GM20000 (cell line): ENCODE measurements at places on chromosomes 13 and 19.

DNA sequence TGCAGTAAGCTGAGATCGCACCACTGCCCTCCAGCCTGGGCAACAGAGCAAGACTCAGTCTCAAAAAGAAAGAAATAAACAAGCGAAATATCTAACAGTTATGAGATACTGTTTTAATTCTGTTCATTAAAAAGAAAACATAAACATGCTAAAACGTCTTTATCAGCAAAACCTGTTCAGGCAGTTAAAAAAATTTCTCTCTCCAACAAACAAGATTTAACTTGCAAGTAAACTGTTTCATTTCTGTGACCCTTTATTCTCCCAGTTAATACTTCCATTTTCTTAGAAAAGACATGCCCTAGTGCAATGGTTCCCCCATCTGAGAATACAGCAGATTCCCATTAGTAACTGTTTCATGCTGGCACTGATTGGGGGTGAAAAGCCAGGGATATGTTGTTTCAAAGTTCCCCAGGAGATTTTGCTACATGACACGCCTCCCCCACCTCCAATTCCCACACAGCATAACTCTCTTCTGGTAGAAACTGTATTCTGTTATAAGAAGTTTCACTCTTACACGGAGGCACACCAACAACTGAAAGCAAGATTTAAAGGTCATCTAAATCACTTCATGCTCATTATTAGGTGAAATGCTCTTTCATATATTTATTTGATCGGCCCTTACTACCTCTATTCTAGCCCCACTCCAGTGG, 24.4 kb downstream of the ELF1 start:
- peak; percentile 27 for DNase-seq

DNA sequence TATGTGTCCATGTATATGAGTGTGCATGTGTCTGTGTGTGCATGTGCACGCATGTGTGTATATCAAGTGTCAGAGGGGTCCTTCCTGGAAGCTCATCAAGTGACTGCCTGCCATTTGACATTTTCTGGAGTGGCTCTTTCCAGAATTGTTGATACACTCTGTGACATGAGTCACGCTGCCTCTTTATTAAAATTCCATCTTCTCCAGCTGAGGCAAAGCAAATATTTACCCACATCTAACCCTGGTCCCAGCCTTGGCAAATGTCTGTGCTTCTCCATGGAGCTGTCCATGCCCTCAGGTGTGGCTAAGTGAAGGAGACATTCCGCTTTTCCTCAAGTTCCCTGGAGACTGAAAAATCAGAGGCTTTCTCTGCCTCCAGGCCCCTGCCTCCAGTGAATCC, 88.2 kb upstream of the MBNL2 start:
- DNase-seq: no peak

DNA sequence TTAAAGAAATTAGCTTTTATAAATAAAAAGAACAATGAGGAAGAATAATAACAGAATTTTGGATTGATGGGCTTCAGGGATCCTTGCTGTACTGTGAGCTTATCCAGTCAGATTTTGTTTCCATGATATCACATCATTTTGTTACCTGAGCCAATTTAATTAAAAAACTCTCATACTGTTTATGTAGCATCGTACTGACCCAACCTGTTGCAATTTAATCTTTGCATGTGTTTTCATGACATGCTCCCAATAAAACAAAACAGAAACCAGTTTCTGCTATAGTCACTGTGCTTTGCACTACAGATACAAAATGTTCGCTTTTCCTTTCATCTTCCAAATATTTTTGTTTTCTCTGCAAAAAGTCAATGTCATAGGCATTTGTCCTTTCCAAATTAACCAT, 109.7 kb upstream of the RNF113B start:
- no peak for DNase-seq

DNA sequence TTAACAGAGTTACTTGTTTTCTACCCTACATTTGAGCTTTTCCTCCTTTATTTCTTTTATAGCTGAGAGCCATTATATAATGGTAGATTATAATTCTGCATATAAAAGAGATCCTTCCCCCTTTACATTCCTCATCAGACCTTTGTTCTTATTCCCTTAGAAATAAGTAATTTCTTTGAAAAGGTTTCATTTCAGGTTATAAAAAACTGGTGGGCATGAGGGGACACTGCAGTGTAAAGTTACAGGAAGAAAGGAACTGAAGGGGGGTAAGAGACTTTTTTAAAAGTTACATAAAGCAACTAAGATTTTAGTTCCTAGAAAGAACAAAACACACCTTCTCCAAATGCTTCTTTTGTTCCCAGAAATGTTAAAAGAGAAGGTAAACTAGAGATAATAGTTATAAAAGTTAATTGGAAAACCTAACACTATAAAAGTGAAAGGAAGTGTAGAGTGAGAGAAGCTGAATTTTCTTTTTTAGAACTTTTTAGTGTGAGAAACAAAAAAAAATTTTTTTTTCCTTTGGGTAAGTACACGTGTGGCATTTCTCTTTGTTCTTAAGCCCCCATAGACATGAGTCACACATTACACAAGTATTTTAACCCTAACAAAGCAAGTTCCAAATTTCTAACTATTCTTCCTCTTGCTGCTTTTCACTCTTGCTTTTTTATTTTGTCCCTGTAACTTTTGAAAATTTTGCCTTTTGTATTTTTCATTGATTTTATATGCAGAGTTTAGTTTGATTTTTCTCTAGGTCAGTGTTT, 106.4 kb upstream of the MLNR start:
- DNase-seq: no peak

DNA sequence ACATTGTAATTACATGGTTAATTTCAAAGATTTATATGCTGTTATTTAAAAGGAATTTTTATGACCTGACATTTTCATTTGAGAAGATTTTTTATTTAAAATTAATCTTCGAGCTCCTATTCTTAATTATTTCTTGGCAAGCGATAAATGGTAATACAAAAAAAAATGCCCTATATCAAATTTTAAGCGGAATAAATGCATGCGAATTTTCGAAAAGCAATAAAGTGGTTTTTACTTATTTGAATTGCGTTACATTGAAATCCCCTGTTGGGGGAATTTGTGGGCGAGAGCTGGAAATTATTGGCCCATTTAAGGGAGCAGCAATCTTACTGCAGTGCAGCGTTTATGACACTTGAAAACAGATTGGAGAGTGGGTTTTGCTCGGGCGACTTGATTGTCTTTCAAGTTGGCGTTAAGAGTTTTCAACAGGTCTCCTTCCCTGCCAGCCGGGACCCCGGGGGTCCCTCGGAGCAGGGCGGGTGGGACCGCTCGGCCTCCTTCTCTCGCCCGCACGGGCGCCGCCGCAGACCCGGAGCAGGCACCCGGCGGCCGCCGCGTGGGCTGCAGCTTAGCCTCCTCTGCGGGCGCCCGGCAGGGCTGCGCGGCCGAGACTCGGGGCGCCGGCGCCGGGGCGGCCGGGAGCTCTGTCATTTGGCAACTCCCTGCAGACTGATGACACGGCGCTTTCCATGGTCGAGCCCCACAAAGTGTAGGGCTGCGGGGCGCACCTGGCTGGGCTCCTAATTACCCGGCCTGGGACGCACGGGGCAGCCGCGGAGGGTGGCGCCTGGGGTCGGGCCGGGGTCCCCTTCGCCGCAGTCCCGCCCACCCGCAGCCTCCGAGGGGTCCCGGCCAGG, 255.1 kb upstream of the SOX21 start:
- peak; percentile 45 for DNase-seq

DNA sequence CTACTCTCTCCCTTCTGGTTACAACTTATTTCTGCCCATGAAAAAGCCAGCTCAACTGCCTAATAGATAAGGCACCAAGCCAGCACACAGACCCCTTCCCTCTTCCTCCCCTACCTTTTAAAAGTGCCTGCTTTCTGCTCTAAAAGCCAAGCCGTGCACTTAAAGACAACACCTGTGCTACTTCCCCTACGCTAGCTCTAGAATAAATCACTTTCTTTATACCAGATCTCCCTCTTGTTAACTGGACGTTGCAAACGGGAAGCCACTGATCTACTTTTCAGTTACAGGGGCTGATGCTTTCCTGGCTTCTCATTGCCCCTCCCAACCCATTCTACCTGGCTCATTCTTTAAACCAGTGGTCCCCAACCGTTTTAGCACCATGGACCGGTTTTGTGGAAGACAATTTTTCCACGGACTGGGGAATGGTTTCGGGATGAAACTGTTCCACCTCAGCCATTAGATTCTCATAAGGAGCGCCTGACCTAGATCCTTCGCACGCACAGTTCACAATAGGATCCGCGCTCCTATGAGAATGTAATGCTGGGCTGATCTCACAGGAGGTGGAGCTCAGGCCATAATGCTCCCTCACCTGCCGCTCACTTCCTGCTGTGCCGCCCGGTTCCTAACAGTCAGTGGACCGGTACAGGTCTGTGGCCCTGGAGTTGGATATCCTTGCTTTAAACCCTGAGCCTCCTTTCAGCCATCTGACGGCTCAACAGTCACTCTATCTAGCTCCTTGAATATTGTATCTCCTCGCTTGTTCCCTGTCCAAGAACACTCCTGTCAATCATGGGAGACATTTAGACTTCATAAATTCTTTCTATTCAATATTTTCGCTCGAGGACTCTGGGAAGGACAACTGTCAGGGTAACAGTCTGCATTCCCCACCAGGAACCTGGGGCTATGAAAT, 841 bp upstream of the ZNF223 start:
- DNase-seq: no peak

DNA sequence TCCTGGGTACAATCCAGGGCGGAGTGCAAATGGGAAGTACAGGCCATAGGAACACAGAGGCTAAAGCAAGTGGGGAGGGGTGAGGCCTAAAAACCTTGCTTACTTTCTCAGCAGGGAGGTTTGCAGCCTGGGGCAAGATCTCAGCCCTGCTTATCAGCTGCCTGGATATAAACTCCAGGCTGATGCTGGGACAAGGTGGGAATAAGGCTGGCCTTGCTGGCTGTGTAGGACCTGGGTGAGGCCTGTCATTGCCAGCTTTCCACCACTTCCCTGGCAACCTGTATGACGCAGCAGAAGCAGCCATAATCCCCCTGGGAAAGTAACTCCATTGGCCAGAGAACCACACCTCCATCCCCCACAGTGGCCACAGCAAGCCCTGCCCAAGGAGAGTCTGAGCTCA, 279.1 kb upstream of the ATXN8OS start:
- no peak for DNase-seq

- DNase-seq: peak; percentile 24
Measured at GRCh38 chr13:27338816-27339215, 68.2 kb downstream of the RASL11A start.

DNA sequence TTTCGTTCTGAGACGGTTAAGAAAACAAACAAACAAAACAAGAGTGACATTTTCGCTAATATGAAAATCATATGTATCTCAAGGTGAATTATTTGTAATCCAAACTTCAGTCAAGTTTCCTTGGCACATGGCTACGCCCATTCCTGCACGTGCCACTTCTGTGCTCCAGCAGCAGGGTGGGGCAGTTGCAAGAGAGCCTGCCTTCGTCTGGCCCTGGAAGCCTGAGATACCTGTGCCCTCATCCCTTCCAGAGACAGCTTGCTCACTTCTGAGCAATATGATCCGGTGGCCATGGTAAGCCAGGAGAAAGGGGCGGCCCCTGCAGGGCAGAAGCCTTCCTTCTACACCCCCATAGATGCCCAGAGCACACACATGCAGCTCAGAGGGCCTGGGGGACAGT, 22.1 kb downstream of the DPP9 start:
- no peak for DNase-seq

DNA sequence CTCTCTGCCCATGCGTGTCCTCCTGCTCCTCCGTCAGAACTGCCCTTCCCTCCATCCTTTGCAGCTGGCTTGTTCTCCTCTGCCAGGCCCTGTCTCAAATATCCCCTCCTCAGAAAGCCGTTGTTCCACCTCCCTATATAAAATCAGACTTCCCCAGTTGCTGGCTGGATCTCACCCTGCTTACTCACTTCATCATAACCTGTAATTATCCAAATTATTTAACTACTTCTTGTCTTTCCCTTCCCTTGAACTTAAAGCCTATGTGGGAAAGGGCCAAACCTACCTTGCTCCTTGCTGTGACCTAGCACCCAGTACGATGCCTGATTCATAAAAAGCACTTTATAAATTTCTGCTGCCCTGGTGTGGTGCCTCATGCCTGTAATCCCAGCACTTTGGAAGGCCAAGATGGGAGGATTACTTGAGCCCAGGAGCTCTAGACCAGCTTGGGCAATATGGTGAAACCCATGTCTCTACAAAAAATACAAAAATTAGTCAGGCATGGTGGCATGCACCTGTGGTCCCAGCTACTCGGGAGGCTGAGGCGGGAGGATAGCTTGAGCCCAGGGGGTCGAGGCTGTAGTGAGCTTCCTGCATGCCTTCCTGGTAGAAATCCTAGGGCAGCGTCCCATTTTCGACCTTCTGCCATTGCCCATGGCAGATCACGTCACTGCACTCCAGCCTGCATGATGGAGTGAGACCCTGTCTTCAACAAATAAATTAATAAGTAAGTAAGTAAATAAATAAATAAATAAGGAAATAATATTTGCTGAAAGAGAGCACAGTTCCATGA, 39.5 kb upstream of the ZNF536 start:
- no peak for DNase-seq

GRCh38 chr13:99214232-99214631, 13.6 kb downstream of the UBAC2 start:
- DNase-seq: peak; percentile 46

- DNase-seq: no peak
Measured at GRCh38 chr19:18847549-18848463, 16.0 kb downstream of the UPF1 start.

GRCh38 chr19:48656840-48657474, 11.0 kb upstream of the CA11 start:
- no peak for DNase-seq

DNA sequence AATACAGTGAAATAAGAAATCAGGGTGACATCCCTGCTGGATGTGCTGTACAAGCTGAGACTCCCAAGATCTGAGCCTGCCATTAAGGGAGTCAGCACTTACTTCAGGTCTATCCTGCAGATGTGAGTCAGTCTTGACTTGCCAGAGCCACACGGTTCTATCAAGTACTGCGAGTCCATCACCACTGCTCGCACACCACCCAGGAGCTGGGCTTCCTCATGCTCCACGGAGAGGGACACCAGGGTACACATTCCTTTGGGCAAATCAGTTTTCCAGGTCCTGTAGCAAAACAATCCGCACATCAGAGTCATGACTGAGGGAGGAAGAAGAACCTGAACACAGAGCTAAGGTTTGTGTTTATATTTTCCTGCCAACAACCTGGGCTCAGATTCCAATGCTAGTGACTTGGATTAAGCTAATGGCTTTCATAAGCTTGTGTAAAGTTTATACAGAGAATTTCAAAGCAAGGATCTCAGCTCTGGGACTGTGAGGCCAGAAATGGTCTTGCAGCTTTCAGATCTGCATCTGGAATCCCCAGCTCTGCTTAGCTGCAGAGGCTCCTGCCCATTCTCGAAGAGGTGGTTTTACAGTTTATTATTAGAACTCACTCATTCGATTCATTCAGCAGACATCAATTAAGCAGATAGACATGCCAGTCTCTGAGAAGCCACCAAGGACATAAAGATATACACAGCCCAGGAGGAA, 90.6 kb downstream of the KL start:
- DNase-seq: peak; percentile 48

GRCh38 chr13:103523858-103524257, 457.6 kb upstream of the SLC10A2 start:
- DNase-seq: no peak
